ENCODE measurements at places on chromosomes 6 and 20.

DNA sequence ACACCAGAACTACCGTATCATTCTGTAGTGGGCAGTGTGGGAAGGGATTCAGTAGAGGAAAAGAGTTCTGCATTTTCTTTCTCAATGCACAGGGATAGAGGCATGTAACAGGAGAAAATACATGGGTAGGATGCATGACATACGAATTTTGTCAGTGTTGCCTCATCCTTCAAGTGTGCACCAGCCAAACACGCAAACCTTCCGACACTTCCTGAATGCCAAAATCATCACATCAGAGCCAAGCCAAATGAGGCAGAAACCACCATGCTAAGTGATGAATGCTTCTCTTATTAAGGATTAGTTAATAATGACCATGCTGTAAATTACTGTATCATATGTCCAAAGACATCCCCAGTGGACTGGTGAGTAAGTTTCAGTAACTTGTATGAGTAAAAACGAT, 27.3 kb downstream of the RAMACL start:
- DNase-seq = no peak

- no peak for DNase-seq
Observed at GRCh38 chr6:42629845-42630244, 66.0 kb downstream of the UBR2 start.

GRCh38 chr6:168210239-168211105, 109.1 kb downstream of the DACT2 start:
- no peak for DNase-seq

DNA sequence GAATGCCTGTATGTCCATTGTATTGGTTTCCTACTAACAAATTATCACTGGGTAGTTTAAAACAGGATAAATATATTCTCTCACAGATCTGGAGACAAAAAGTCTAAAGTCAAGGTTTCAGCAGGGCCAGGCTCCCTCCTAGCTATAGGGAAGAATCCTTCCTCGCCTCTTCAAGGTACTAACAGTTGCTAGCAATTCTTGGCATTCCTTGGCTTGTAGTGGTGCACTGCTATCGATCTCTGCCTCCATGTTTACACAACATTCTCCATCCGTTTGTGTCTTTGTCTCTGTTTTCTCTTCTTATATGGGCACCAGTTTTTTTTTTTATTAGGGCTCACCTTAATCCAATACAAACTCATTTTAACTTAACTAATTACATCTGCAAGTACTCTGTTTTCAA, 48.9 kb downstream of the OR2B6 start:
- no peak for DNase-seq

DNA sequence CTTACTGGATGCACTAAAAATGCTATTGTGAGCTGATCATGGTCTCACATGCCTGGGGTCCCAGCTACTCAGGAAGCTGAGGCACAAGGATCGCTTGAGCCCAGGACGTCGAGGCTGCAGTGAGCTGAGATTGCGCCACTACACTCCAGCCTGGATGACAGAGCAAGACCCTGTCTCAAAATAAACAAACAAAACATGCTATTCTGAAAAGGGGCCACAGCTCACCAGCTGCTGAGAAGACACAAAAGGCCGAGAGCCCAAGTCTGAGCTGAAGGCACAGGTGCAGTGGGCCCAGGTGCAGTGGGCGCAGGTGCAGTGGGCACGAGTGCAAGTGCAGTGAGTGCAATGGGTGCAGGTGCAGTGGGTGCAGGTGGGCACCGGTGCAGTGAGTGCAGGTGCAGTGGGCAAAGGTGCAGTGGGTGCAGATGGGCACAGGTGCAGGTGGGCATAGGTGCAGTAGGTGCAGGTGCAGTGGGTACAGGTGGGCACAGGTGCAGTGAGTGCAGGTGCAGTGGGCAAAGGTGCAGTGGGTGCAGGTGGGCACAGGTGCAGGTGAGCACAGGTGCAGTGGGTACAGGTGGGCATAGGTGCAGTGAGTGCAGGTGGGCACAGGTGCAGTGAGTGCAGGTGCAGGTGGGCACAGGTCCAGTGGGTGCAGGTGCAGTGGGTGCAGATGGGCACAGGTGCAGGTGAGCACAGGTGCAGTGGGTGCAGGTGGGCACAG, 16.0 kb downstream of the ZBTB46 start:
- no peak for DNase-seq

DNA sequence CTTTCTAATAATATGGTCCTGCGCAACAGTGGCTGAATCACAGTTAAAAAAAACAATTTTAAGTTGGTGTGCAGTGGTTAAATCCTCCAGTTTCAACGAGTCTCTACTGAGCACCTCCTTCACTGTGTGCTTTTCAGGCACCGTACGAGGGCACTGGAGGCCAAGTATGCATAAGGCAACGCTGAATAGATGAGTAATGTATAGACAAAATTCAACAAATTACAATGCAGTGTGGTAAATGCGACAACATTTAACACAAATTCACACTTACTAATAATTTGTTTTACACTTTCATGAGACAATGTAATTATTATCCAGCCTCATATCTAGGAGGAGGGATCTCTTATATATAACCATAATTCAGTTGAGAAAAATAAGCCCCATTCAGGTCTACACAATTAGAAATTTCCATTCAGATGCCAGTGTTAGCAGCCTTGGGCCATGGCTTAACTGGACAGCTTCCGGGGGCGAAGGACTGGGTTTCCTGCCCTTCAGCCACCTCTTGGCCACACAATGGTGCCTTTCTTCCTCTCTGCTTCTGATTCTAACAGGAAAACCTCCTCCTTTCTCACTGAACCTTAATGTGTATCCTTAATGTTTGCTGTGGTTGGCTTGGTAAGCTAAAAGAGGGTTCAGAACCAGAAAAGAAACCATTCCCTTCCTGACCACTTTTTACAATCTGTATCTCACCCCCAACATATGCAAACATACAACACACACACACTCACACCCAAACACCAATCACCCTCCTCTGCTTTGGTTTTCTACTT, 51.9 kb downstream of the B4GALT5 start:
- DNase-seq = no peak

GRCh38 chr6:27565839-27566779, 93.2 kb upstream of the ZNF184 start:
- DNase-seq = no peak
